ENCODE measurements at places on chromosomes 6 and 20.

- no peak for DNase-seq
Observed at GRCh38 chr6:34281702-34282334, 33.0 kb upstream of the SMIM29 start.

- no peak for DNase-seq
Observed at GRCh38 chr6:169640351-169640852, 61.4 kb downstream of the WDR27 start.

GRCh38 chr6:136568129-136568528 is 17.9 kb upstream of the MAP7 start:
- DNase-seq, result no peak

DNA sequence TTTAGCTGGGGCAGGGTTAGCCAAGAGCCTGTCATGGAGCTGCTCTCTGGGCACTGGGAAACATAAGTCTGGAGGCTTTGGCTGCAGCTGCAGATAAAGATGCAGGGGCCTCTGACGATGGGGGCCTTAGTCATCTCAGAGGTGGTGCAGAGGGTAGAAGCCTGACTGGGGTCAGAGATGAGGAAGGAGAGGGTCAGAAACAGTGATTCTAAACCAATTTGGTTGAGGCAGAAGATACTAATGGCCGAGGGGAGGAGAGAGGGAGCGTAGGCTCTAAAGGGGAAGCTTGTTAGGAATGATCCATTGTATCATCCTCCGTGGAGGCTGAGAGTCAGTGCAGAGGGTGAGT is 33.8 kb downstream of the PLEKHG1 start:
- no peak for DNase-seq

DNA sequence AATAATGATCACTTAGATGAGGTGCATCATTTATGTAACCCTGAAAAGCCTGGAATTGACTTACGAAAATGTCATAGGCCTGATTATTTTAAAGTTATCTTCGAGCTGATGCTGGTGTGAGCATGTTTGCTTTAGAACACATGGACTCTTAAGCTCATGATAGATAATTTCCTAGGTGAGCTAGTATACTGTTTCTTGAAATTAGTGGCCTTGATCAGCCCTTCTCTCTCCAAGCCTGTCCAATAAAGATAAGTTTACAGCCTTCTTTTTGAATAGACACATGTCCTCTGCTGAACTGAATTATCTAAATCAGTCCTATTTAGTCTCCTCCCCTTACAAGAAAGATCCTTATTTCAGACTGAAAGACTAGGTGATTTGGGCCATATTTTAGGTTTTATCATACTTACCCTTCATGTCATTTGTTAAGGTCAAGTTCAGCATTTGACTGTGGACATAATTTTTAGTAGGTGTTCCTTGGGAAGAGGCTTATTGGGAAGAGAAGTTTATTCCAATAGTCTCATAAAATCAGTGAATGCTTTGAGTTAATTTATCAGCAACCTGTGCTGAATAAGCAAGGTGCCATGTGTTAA is 15.3 kb downstream of the FOXO3 start:
- DNase-seq, result no peak

- no peak for DNase-seq
Observed at GRCh38 chr6:10309457-10310329, 105.2 kb downstream of the TFAP2A start.

DNA sequence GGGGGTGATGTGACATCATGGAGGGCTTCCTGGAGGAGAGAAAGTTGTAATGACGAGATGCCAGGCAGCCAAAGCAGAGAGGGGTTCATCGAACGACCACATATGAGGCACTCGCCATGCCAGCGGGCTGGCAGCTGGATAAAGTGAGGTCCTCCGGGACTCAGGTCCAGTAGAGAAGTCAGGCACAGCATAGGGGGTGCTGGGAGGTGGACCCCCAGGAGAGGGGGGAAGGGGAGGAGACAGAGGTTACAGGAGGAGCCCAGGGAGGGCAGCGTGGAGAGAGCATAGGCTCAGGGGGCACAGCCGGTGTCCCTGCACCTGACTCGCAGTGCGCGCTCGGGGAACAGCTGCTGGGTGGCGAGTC is 174.7 kb downstream of the BMP7 start:
- DNase-seq, result no peak

GRCh38 chr6:17542243-17542642 is 57.9 kb upstream of the FAM8A1 start:
- DNase-seq, result no peak

GRCh38 chr6:36297051-36297450 is 27.2 kb downstream of the PNPLA1 start:
- no peak for DNase-seq

All from NCI-H2029 (cell line).